Activated CD4-positive, alpha-beta T cell treated with anti-CD3 and anti-CD28 coated beads for 24 hours (primary cell): ENCODE measurements at places on chromosomes 4 and X.

DNA sequence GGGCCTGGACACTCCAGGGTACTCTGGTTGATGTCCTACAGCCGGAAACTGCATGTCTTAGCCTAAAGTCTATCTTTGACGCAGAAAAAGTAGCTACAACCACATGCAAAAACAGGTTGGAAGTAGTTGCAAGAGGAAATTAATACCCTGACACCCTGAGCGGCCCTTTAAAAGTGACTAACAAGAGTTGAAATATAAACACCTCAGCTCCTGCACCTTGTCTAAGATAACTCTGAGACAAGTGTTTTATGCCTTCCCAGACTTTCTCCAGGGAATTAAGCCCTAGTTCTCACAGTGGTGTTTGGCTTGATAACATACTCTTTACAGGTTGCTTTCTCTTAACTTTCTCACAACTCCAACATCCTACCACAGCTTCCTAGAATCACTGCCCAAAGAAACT, 943.1 kb downstream of the DMD start:
- DNase-seq: no peak

DNA sequence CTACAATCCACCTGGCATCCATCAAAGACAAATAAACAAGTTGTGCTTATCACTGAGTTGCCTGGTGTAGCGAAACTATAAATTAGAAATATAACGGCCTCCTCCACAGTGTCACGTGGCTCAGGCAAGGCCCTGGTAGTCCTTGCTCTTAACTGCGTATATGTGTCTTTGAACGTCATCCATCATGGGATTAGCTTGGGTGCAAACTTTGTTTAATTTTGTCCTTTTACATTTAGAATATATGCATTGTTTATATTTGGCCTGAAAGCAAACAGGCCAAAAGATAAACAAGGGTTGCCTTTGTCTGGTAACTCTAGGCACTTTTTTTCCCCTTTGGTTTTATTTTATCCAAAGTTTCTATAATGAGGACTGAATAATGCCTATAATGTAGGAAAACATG, 184.9 kb downstream of the KIT start:
- DNase-seq: no peak

GRCh38 chr4:146495269-146495668, 26.5 kb downstream of the SLC10A7 start:
- no peak for DNase-seq

DNA sequence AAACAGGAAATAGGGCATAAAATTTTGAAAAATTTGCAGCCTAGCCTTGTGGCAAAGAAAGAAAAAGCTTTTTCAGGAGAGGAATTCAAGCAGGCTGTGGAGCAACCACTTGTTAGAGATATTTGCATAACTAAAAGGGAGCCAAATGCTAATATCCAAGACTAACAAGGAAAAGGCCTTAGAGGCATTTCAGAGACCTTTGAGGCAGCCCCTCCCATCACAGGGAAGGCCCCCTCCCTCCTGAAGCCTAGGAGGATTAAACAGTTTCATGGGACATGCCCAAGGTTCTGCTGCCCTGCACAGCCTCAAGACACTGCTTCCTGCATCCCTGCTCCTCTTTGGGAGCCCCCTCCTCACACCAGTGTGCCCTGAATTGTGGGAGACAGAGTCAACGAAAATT, 275.4 kb upstream of the SFRP2 start:
- DNase-seq: no peak
